DMS153 (cell line): ENCODE measurements at places on chromosomes 5 and 9.

DNA sequence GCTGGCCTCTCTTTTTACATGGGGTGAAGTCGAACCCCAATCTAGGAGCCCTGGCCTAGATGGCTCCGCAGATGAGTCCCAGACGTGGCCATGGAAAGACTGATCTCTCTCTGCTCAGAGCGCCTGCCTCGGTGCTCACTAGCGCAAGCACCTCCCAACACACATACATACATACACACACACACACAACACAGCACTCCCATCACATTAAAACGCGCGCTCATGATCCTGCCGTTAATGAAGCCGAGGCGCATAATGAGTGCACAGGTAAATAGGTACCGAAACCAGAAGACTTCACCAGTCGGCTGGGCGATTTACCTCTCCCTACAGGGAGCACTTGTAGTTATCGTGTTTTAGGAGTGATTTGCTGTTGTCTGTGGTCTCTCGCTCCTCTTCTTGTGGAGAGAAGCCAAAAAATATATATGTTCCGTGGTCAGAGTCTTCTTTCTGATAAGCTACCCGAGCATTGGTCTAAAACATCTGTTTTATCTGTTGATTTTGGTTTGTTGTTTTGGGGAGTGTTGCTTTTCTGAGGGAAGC is 207.7 kb downstream of the MEF2C start:
- DNase-seq, result peak; percentile 13

- DNase-seq, result no peak
Observed at GRCh38 chr5:54909911-54910870, 75.2 kb downstream of the ESM1 start.

DNA sequence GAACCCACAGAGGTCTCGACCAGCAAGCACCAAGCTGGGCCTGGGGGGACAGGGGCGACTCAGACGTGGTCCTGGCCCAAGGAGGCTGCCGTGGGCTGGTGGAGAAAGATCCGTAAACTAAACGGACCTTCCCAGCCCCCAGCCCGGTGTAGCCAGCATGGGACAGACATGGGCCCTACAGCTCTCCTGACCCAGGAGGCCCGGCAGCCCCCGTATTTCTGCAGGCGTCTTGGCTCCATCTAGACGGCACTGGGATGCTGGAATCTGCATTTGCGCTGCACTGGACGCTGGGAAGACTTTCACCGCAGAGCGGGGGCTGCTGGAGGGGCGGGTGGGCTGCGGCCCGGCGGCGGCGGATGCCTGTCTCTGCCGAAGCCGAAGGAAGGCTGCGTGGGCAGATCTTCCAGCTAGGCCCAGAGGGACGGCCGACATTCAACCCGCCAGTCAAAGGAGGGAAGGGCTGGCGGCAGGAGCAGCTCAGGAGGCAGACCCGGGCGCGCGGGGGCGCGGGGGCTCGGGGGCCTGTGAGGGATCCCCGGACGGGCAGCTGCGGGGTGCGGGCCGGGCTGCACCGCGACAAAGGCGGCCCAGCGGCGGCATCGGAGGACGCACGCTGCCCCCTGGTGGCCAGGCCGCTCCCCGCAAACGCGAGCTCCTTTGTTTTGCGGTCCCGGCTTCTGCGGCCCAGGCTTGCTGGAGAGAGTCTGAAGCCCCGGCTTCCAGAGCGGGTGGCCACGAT is 266.2 kb downstream of the NSG2 start:
- DNase-seq, result peak; percentile 6

- no peak for DNase-seq
Observed at GRCh38 chr5:107404595-107405374, 266.0 kb downstream of the EFNA5 start.

DNA sequence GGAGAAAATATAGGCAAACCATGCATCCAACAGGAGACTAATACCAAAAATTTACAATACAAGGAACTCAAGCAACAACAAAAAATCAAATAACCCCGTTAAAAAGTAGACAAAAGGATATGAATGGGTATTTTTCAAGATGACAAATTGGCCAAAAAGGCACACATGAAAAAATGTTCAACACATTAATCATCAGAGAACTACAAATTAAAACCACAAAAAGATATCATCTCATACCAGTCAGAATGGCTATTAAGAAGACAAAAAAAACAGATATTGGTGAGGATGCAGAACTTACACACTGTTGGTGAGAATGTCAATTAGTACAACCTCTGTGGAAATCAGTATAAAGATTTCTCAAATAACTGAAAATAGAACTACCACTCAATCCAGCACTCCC is 35.0 kb downstream of the TEX10 start:
- no peak for DNase-seq

DNA sequence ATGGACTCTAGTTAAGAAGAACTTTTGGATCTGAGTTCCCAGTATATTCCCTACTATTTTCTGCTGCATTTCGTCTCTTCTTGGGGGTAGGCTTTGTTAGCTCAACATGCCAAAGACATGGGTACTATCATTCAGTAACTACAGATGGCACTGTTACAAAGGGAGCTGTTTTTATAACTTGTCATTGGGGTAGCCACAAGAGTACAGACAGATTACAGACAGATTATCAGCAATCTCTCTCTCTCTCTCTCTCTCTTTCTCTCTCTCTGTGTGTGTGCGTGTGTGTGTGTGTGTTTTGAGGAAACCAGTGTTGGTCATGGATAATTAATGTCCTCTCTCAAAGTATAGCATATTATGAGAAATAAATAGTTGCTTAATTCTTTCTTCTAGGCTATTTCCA is 116.1 kb downstream of the WDR70 start:
- no peak for DNase-seq

DNA sequence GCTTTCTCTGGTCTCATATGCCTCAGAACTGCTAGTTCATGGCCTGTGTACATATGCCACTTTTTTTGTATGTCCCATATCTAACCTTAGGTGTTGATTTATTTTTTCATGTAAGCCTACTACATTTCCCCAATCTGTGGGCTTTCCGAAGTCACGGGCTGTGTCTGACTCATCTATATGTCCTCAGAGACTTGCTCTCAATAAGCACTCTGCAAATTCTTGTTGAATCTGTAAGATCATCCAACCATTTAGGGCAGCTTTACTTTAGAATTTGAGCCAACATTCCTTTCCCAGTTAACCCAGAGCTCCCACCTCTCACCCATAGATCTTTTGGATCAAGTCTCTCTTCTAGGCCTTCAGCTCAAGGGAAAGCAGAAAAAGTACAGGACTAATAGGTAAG is 263.4 kb downstream of the SEC61B start:
- DNase-seq, result no peak
